Foreskin fibroblast (primary cell): ENCODE measurements at places on chromosomes 4 and X.

DNA sequence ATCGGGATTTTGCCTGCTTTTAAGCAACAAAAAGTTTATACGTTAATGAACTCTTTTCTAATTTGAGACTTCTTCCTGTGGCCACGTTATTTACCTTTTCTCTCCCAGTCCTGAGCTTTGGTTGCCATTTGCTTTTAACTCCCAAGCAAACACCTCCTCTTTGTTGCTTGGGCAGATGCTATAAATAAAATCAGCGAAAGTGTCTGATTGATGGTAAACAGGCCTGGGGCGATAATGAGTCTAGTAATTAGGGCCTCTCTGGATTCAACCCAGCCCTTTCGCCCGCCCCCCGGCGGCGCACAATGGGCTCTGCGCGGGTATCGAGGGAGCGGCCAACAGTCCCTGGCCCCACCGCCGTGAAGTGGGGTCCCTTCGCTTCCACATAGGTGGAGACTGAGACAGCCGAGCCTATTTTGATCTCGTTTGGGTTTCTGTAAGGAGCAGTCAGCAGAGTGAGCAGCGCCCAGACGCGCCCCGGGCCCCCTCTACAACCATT, 790 bp downstream of the CLGN start:
- no peak for DNase-seq

GRCh38 chr4:68375667-68376559, 26.0 kb upstream of the YTHDC1 start:
- peak; percentile 47 for DNase-seq

DNA sequence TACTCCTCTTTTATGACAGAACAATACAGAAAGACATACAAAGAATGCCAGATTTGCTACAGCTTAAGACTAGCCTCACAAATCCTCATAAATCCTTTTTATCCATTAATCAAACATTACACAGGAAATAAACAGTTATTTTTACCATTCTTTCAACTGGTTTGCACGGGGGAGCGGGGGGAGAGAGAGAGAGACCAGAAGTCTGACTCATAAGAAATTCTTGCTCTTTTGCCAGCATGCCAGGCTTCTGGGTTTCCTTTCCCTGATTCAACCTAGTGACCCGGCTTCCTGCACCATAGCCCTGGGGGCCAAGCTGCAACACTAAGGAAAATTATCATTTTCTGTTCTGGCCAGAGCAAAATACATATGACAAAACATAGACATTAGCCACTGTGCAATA, 6.8 kb upstream of the RRAGB start:
- DNase-seq, result peak; percentile 65

GRCh38 chrX:1453395-1453783, 680 bp upstream of the ASMTL start:
- peak; percentile 55 for DNase-seq

DNA sequence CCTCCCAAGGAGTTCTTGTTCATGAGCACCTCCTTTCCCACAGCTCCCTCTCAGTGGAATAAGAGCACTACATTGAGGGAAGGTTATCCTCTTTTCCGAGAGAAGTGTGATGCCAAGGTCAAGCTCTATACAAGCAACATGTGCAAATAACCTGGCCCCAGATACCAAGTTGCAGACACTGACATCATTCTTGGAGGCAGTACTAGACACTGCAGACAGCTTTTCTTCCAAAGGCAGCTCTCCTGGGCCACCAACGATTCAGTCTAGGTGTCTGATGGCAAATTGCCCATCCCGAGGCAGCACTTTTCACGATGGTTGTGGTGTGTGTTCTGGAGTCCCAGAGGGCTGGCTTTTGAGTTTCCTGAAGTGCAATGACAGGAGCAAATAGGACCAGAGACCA, 384.9 kb downstream of the TLL1 start:
- no peak for DNase-seq

- DNase-seq, result no peak
Measured at GRCh38 chrX:73963682-73964081, 340.3 kb upstream of the ZCCHC13 start.

DNA sequence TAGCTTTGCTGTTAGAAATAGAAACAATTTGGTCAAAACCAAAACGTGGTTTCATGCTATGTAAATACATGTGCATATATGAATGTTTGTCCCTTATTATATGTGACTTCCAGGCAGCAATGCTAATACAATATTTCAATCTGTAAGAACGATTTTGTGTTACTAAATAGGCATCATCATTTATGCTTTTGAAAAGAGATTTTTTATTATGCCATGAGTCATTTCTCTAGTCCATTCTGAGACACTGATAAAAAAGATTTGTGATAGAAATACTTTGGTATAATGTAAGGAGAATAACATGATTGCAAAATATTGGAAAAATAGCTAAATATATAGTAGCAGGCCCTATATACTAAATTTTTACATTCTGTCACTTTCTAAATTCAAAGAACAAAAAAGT, 28.9 kb downstream of the SYNPO2 start:
- peak; percentile 26 for DNase-seq

DNA sequence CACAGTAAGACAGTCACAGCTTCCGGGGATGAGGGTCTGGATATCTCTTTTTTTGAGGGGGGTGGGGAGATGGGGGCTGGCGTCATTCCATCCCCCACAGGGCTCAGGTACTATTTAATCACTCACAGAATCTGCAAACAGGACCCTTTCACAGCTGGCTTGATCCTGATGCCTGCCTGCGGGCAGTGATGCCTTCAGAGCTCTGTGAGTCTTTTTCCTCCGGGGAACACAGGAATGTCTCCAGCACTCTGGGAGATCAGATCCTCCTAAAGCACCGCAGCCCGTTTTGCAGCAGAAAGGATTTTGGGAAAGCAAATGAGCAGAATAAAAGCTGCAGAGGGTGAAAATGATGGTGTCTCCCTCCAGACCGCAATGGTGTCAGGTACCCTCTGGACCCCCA, 13.2 kb upstream of the SHOX start:
- DNase-seq, result no peak

DNA sequence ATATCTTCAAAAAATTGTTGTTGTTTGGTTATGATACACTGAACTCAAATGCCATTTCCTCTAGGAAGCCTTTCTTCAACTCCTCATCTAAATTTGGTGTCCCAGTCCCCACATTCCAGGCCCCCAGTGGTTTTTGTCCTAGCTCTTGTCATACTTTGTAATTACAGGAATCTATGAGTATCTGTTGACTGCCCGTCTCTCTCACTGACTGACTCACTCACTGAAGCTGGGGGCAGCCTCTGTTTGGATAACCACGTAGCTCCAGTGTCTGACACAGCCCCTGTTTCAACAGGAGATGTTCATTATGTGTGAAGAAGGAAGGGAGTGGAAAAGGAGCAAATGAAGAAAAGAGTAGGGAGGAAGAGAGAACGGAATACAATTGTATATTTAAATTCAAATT, 284.1 kb upstream of the TENM3 start:
- DNase-seq, result peak; percentile 87

- DNase-seq, result no peak
Measured at GRCh38 chr4:8754634-8755589, 116.7 kb downstream of the HMX1 start.

DNA sequence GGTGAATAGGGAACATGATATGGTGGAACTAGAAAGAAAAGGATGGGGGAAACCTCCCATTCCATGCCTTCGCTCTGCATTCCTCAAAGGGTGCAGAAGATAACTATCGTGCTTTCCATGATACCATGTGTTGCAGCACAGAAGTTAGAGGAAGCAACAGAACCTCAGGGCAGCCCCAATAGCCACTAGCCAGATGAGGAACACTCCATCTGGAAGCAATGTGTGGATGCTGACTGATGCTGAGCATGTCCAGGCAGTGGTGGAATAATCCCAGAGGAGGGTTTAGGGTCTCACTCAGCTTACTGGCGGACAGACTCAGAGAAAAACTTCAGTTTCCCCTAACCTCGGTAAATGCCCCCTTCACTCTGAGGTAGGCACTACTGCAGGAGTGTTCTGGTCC, 7.5 kb downstream of the SMIM10 start:
- peak; percentile 73 for DNase-seq

- DNase-seq, result no peak
Measured at GRCh38 chr4:48554606-48555005, 64.6 kb downstream of the ZAR1 start.

DNA sequence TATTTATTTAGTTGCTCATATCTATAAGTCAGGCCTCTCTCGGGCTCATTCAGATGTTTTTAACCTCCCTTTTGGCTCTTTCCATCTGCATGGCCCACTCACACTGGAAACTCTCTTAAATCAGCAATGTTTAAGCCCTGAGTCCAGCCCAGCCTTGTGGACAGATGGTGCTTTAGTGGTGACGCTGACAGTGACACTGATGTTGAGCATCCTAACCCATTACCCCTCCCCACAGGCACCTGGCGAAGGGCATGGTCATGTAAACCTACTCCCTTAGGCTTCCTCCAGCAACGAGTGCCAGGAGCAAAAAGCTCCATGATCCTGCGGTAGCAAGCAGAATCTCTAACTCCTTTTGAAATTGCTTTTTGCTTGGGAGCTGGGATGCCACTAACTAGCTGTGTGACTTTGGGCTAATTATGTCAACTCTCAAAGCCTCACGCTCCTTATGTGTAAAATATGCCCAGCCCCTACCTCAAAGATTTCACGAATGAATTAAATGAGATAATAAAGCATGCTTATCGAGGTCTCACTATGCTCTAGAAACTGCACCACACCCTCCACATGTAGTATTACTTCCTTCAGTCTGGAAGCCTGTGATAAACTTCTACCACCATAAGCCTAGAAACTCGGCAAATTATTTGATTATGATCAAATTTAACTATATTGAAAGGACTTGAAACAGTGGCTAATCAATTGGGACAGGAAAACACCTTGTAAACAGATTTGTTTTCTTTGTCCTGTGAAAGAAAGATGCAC, 569.4 kb downstream of the BCOR start:
- DNase-seq, result no peak

DNA sequence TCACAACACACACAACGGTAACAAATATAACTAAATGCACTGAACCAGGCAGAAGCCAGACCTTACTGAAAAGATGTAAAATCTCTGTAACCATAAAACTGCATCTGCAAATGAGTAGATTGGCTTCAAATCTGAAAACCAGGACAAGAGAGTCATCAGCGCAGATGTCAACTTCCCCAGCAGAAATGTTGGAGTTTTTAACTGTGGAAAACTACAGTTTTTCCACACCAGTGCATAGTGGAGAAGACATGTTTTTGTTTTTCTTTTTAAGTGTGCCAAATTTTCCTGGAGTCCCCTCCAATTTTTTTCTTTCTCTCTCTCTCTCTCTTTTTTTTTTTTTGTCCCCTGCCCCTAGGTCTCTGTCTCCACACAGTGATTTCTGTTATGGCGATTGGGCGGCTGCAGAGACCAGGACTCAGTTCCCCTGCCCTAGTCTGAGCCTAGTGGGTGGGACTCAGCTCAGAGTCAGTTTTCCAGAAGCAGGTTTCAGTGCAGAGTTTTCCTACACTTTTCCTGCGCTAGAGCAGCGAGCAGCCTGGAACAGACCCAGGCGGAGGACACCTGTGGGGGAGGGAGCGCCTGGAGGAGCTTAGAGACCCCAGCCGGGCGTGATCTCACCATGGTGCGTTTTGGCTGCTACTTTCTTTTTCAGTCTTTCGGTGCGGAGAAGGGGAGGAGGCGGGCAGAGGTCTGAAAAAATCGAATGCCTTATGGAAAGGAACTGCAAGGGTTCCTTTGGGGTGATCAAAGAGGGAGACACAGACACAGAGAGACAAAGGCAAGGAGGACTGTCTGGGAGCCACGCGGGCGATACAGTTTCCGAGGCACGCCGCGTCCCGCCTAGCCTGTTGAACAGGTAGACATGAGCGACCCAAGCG, at the start of gene GUCY1A1:
GUCY1A1 (plus strand) TSS at position 505 of the 878 bp plus-strand sequence. CDS start 30,020 bp downstream, outside the sequence.
- no peak for DNase-seq

DNA sequence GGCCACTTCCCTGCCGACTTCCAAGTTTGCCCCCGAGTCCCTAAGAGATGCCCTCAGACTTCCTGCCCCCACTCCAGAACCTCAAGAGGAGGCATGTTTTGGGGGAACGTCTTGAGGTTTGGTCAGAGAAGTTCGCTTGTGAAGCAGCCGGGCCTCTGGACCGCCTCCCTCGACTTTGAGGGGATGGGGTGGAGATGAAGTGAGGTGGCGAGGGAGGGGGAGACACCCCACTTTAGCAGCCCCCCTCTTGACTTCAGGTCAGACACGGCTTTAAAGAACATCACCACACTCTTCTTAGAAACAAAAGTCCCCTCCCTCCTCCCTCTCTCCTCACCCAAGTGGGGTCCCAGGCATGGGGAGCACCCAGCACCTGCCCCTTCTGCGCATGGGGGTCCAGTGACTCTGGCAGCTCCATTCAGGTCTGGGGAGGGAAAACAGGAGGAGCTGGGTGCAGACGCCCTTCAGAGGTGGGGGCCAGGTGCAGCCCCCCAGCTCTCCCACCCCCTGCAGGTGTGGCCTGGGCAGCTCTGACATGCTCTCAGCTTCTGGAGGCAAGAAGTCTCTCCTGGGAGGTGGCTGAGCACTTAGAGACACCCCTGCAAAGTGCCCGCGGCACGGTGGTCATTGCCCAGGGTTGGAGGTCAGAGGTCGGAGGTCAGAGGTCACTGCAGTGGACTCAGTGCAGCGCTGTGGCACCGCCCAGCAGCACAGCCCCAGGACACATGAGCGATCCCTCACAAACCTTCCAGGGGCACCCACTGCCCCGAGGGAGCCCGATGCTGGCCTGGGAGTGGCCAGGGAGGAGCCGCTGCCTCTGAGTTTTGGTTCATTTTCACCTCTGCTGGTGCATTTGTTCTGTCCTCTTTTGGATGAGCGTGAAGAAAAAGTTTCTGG, 108.8 kb downstream of the CPZ start:
- DNase-seq, result no peak

DNA sequence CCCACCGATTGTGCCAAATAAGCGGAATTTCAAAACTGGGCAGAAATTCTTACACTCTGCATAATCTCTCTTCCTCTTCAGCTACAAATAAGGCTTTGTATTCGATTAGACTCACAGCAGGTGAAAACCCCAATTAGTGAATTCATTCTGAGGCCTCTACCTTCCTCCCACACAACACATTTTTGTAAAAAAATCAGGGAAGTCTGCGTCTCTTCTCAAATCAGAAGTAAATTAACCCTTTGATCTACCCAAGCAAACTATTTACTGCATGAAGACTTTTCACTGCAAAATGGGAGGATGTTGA, 200.6 kb upstream of the FTHL17 start:
- no peak for DNase-seq

- peak; percentile 2 for DNase-seq
Measured at GRCh38 chrX:5080791-5081190, 1147.9 kb downstream of the NLGN4X start.

DNA sequence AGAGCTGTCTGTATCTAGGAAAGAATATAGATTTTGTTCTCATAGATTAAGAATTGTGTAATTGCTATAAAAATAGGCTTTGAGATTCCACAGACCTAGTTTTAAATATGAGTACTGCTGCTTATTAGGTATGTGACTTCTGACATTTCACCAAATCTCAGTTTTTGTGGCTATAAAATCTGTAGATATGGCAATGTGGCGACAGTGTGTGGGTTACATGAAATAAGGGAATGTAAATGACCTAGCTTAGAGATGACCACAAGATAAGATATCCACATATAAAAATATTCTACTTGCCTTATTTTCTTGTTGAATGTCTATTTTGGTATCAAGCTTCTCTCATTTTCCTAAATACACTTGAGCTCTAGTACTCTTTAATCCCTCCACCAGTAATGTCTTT, 193.8 kb downstream of the UNC5C start:
- no peak for DNase-seq

GRCh38 chrX:150935467-150935866, 37.0 kb upstream of the CD99L2 start:
- peak; percentile 32 for DNase-seq

GRCh38 chrX:31656013-31656412, 584.2 kb upstream of the FTHL17 start:
- DNase-seq, result no peak
